ENCODE measurements at places on chromosomes 5 and 9.

DNA sequence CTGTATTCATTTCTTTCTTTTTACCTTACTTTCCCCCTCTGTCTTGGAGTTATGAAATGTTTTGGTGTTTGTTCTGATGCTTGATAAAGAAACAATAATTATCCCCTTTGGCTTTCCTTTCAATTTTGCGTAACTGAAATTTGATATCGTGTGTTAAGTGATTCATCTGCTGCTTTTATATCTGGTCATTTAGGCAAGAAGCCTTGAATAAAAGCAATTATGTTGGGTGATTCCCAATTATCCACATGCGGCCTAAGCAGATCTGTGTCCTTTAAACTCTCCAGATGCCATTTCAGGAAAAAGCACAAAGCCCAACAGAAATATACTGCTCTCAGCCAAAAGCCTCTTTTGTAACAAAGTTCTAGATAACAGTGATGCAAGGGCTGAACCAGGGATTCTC, 92.8 kb downstream of the TAF11L14 start:
- DNase-seq, result no peak

DNA sequence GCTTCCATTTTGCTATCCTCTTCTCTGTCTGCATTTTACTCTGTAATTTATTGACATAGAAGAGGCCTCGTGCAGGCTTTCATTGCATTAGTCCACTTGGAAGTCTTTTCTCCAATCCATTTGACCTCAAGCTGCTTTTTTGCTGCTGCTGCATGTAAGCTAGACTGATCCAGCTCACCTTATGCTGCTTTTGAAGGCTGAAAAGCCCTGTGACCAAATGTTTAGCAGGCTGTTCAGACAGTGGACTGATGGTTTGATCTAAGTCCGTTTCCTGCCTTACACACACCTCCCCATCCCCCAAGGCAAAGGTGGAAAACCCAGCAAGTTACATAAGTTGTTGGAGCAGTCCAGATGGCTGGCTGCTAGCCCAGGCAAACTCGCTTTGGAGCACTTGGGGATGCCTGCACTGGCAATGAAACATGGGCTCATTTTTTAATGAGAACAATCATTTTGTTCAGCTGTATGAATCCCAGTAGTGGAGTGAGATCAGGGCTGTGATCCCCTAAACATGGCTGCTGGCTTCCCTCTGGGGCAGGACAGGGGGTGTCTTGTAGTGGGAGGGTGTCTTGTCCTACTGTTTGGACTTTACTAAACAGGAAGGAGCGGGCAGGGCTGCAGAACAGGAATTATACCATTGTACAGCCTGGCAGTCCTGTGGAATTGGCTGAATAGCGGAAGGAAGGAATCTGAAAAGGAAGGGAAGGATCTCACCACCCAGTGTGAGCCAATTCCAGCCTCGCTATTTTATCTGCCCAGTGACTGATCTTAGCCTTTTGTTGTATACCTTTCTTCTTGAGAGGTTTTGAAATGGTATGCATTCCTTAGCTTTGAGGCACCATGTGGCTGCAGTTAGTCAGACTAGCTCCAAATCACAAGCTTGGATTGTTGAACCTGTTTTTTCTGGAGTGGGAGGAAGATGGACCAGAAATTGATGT, 212.0 kb downstream of the ARHGAP26 start:
- peak; percentile 59 for DNase-seq

- no peak for DNase-seq
Measured at GRCh38 chr5:43357067-43357466, 43.9 kb upstream of the HMGCS1 start.

- DNase-seq, result no peak
Measured at GRCh38 chr9:81718244-81718643, 28.9 kb upstream of the TLE1 start.

GRCh38 chr9:124696101-124696500, 75.0 kb downstream of the NR6A1 start:
- no peak for DNase-seq

DNA sequence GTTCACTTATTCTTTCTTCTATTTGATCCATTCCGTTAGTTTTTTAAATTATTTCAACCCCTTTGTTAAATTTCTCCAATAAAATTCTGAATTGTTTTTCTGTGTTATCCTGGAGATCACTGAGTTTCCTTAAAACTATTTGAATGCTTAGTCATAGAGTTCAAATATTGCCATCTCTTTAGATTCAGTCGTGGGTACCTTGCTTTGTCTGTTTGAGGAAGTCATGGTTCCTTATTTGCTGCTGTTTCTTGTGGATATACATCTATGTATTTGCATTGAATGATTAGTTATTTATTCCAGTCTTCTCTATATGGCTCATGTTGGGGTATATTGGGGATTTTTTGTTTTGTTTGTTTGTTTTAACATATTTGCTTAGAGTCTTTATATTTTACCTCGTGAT, 80.6 kb downstream of the HINT1 start:
- DNase-seq, result no peak

- no peak for DNase-seq
Measured at GRCh38 chr9:105341434-105342146, 97.1 kb downstream of the SLC44A1 start.

DNA sequence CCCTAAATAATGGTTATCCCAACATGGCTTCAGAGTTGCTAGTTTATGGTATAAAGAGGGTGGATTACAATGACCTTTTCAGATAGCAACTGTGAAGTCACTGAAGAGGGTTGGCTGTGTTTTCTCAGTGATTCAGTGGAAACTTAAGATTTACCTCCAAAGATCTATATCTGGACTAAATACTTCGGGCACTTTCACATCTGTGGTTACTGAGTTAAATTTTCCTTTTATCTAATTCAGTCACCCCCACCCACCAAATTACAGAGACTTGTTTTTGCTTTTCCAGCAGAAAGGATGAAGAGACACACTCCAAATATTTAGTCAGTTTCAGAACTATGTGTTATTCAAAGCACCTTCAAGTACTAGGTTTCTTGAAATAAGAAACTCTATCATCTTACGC, 573.2 kb downstream of the CCDC171 start:
- no peak for DNase-seq

DNA sequence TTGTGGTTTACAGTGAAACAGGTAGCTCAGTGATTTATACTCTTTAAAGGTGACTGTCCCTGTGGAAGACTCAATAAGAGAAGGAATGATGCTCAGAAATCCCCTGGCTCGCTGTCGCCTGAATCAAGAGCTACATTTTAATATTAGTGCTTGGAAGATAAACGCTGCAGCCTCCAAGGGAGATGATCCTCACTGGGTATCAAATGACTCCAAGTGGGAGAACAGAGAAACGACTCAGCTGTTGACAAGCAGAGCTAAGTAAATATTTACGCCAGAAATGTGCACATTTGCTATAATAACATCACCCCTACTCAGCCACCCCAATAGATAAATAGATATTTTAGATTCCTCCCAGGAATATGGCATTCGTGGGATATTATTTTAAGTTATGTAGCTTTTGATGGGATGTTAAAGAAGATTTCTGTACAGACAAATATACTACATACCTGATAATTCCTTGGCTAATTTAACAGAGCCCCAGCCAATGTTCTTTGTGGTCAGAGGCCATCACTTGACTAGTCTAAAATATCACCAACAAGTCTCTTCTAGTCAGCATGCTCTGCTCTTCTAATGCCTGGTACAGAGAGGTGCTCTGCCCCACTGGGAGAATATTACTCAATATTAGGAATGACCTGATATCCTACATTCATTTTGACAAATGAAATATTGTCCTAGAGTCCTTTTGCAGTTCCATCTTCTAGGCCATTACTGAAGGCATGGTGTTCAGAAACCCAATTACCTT, 18.3 kb upstream of the CCDC192 start:
- DNase-seq, result no peak

GRCh38 chr5:71865665-71866320, 146.7 kb downstream of the CARTPT start:
- DNase-seq, result no peak

GRCh38 chr5:80238778-80239679, 16.8 kb downstream of the SERINC5 start:
- DNase-seq, result peak; percentile 75

- no peak for DNase-seq
Measured at GRCh38 chr5:52199833-52200232, 587.9 kb upstream of the ITGA1 start.

DNA sequence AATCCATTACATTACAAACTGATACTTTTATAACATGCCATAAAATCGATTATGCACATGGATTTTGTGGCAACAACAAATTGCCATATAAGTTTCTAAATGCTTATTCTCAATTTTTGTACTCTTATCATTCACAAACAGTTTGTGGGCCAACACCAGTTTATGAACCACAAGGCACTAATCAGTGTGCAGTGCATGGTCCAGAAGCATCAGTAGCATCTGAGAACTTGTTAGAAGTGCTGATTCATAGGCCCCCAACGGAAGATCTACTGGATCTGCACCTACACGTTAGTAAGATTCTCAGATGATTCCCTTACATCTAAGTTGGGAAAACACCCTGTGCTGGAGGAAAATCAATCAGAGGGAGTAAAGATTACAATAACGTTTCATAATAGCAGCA, 242.8 kb downstream of the TRPM3 start:
- DNase-seq, result no peak

DNA sequence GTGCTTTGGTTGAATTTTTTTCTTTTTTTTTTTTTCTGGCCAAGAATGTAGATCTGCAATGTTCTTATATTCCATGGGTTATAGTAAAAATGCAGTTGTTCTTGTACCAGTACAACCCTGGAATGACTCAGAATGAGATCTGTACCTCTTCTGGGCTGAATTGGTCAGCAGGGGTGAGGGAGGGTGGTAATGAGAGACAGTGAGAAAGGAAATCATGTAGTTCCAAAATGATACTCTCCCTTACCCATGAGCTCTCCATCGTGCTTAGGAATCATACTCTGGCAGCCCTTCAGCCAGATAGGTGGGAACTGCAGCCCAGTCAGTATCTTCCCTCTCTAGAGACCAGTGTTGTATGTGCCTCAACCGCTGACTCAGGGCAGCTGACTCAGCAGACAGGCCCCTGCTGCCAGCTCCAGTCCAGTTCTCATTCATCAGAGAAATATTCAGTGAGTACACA, 2.1 kb upstream of the GLIS3 start:
- DNase-seq, result peak; percentile 39

DNA sequence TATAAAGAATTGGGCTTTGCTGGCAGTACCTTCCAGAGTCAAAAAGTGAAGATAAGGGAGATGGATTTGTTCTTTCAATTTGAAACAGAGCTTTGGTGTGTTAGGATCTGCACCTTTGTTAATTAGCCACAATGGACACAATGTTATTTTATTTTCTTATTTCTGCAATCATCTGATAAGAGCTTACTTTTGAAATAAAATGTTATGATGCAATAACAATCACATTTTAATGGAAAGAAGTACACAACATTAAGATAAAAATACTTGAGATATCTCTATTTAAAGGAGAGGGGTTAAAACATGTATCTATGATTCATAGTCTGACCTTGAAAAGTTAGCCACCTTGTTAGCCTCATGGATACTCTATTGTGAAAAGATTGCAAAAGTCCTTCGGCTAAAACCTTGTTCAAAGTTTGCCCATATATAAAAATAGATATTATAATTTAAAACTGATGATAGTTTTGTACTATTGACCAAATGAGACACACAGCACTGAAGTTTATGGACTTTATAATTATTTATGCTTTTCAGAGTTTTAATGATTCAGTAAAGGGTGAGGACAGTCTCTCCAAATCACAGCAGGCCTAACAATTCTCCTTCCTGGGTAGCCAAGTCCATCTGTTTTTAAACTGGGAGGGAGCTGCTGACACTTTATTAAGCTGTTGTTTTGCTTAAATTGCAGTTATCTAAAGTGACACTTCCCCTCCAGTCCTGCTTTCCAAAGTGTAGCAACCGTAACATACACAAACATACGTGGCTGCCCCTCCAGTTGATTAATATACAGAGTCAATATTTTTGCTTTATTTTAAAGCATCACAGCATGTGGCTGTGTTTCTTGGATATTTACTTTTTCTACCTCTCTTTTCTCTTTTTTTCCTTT, 47.6 kb upstream of the DAP start:
- DNase-seq, result no peak

GRCh38 chr9:22446950-22447617, 460 bp downstream of the DMRTA1 start:
- DNase-seq, result peak; percentile 42

Data from C1 segment of cervical spinal cord (tissue), 14 donors.